ENCODE measurements at places on chromosomes 12 and 14.

- DNase-seq, result no peak
Measured at GRCh38 chr12:76871742-76872141, 7.1 kb downstream of the CSRP2 start.

GRCh38 chr12:55469291-55469690 is 647 bp downstream of the OR6C70 start:
- no peak for DNase-seq

DNA sequence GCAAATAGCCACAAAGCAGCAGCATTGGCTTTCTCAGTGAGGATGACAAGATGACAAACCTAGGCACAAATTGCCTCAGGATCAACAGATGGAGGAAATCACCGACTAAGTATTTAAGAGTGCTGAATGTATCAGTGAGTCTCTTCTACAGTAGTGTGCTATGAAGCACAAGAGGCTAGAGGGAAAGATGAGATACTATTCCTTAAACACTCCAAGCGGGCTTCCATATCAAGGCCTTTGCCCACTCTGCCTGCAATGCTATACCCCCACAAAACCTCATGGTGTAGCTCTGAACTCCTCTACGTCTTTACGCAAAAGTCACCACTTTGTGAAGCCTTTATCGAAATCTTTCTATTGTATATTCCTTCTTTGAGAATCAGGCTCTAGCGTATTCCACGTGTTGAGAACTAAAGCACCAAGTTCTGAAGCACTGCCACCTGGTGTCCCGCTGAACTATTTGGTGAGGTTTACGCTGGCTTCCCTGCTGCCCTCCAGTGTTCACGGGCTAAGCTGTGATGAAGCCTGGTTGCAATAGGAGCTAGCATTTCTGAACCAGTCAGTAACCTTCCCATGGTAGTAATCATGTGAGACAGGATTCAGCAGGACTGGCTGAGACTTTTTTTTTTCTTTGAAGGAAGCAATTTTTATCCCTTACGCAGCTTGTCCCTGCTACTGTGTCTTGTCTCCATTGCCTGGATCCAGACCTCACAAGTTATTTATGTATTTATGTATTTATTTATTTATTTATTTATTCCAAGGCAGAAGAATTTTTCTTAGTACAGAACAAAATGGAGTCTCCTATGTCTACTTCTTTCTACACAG is 426.5 kb upstream of the OR4E1 start:
- DNase-seq, result peak; percentile 38

DNA sequence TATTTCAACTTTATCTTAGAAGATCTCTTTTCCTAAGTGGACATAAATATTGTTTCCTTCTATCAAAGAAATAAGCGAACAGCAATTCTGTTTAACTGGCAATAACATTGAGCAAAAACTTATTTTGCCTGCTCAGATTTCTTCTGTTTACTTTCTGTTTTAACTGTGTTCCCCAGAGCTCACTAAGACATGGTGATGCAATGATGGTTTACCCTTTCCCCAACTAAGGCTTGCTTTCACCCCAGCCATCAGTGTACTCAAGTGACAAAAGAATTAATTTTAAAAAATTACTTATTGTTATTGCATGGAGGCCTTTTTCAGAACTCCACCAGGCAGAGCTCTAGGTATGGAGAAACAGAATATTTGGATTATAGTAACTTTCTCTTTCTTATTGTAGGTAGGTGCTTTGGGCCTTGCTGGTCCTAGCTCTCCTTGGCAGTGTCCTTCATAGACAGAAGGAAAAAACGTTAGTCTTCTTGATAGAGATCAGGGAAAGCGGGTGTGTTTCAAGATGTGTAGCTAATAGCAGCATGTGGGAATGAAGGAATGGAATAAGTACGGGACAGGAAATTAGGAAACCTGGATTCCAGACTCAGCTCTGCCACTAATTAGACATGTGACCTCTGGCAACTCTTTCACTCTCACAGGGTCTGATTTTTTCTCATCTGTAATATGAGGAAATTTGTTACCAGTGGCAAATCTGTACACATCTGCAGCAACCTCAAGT is 14.6 kb upstream of the DDHD1 start:
- DNase-seq, result no peak

- DNase-seq, result no peak
Measured at GRCh38 chr12:62844915-62845314, 90.0 kb downstream of the PPM1H start.

- no peak for DNase-seq
Measured at GRCh38 chr14:53622447-53622846, 334.2 kb downstream of the BMP4 start.

GRCh38 chr12:101076921-101077320 is 133.1 kb downstream of the SLC5A8 start:
- no peak for DNase-seq

GRCh38 chr14:61927060-61927459 is 164.8 kb downstream of the SNAPC1 start:
- no peak for DNase-seq

- DNase-seq, result peak; percentile 21
Measured at GRCh38 chr14:36315159-36315853, 5.1 kb downstream of the MBIP start.

GRCh38 chr14:96739200-96739910 is 57.8 kb upstream of the VRK1 start:
- DNase-seq, result no peak

DNA sequence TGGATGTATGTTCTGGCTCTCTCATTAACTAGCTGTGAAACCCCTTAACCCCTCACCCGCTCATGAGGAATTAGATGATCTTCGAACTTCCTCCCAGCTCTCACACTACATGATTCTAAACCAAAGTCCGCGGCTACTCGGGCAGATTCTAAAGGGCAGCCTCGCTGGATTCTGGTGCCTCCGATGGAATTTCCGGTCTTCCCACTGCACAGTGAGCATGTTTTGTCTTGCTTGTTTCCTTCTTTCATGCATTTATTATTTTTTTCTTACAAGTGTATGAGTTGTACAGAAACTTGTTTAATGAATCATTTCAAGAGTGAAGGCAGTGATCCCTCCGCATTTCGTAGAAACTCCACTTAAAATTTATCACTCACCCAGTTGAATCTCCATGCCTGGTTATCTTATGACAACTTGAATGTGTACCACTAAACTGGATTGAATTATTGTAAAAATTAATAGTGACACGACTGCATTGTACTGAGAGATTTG is 4.5 kb upstream of the HCAR3 start:
- peak; percentile 39 for DNase-seq

GRCh38 chr14:101117543-101117942 is 214.0 kb upstream of the RTL1 start:
- DNase-seq, result no peak
